ENCODE measurements at places on chromosomes 1 and 21.

GRCh38 chr1:160374306-160375110 is 7.6 kb downstream of the NHLH1 start:
- no peak for DNase-seq

DNA sequence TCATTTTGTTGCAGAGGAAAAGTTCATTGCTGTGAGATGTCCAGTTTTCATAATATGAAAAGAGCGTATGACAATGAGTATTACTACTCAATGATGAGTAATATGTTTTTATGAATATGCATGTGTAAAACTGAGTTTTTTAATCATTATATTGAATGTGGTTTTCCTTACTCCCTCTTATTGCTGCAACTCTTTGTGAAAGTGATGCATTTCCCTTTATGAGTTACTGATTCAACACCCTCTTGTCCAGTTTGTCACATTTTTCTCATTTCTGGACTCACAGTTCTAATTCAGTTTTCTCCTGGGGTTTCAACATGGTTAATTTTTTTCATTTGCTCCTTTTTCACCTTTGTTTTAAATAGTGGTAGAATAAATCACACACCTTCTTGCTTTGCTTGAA is 35.2 kb upstream of the KCNJ15 start:
- no peak for DNase-seq

DNA sequence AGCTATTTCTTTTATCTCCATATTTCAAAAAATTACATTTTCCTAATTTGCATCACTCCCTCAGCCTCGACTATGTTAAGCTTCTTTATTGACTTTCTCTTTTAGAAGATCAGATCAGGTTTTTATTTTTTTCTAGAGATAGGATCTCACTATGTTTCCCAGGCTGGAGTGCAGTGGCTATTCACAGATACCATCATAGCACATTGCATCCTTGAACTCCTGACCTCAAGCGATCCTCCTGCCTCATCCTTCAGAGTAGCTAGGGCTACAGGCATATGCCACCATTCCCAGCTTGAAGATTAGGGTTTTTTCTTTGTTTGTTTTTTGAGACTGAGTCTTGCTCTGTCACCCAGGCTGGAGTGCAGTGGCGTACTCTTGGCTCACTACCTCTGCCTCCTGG is 20.1 kb downstream of the UCK2 start:
- DNase-seq, result no peak

- no peak for DNase-seq
Observed at GRCh38 chr1:91617285-91617765, 116.7 kb downstream of the CDC7 start.

- DNase-seq, result no peak
Observed at GRCh38 chr1:177784936-177785335, 184.9 kb downstream of the SEC16B start.

GRCh38 chr1:12083766-12084165 is 20.7 kb downstream of the TNFRSF8 start:
- no peak for DNase-seq
